ENCODE measurements at places on chromosomes 1 and 21.

- DNase-seq: no peak
Measured at GRCh38 chr1:8382051-8382505, 64.2 kb downstream of the SLC45A1 start.

DNA sequence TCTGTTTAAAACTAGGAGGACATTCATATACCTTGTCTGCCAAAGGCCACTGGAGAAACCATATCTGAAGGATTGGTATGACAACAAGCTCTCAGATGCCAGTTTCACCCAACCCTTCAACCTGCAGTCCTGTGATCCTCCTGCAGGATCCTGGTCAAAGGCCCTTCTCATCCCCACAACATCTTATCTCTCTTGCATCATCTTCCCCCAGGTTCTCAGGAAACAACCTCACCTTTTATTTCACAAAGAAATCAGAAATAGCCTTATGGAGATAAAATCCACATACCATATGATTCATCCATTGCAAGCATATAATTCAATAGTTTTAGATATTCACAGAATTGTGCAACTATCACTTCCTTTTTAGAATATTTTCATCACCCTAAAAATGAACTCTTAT lies 104.0 kb upstream of the DSCAM start:
- no peak for DNase-seq

DNA sequence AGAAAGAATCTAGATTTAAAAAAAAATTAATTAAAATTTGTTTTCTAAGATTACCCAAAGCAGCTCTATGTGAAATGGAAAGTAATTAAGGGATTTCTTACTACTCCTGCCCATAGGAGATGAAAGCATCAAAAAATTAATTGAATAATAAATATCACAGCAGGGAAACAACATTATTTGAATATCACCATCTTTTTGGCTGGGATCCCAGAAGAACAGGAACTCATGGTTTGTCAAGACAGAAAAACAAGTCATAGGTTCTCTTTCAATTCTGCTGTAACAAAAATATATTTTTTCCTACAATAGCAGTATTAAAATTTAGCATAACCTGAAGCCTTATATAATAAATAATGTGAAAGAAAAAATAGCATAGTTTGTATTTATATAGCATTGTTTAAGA lies 1713.4 kb downstream of the NCAM2 start:
- DNase-seq: no peak

DNA sequence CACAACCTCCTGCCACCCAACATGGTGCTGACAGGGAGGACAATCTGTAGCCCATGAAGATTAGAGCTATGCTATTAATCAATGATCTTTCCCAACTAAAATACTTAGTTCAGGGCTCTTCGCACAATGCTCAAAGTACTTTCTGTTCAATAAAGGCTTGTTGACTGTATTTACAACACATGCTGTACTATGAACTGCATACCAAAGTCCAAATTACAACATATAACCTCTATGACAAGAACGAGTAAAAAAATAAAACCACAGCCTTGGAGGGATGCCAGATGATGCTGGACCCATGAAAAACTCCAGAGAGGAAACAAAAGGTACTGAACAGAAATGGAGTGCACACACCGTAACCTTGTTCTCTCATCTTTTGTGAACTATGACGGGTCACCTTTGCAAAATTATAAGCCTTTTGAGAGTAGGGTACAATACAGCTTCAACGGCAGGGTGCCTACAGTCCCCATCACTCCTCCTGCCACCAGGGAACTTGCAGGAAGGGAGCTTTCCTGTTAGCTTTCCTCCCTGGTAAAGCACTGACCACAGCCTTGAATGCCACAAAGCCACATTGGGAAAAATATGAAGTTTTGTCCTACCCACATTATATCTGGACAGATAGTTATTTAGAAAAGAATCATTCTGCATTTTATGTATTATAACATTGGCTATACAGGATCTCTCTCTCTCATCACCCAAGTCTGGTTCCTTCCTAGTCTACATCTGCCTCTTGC lies 175.6 kb downstream of the NRIP1 start:
- DNase-seq: no peak

- no peak for DNase-seq
Measured at GRCh38 chr1:109749221-109749620, 8.4 kb upstream of the GSTM3 start.

DNA sequence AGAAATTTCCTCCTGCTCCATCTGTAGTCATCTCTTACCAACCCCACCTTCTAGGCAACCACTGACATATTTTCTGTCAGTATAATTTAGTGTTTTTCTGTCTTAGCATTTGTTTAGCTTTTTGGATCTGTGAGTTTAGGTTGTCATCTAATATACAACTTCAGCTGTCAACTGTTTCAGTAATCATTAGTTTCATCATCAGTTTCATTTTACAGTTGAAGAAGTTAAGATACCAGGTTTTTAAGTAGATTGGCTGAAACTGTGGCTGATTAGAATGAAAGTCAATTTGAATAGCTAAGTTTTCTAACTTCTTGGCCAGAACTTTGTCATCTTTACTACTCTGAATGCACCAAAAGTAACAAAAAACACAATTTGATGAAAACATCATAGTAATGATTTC lies 1957.3 kb downstream of the NCAM2 start:
- DNase-seq: no peak

DNA sequence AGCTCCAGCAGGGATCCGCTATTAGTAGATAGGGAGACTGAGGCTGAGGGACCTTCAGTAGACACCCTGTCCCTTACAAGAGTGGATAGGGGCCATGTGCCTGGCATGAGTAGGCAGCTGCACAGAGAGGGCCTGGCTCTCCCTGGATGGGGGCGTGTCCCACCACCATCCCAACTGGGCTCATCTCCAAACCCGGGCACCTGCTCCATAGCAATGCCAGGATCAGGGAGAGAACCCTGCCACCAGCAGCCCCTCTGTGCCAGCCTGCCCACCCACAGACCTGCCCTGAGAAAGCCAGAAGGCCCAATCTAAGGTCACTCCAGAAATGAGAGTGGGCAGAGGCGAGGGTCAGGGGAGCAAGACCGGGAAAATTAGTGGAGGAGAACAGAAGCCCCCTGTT lies 121.3 kb downstream of the GRIK3 start:
- DNase-seq: no peak

GRCh38 chr21:32562426-32562825 lies 22.9 kb downstream of the TCP10L start:
- DNase-seq: peak; percentile 49

DNA sequence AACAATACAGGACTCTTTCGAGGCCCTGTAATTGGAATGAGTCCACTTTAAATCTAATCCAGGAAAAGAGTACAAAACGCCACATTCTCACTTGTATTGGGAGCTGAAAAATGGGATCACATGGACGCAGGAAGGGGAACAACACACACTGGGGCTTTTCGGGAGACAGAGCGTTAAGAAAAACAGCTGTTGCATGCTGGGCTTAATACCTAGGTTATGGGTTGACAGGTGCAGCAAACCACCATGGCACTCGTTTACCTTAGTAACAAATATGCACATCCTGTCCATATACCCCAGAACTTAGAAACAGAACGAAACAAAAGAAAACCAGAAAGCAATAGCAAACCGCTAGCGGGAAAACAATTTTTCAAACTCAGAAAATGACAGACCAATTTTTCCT lies 1532.7 kb upstream of the TPTE start:
- no peak for DNase-seq

DNA sequence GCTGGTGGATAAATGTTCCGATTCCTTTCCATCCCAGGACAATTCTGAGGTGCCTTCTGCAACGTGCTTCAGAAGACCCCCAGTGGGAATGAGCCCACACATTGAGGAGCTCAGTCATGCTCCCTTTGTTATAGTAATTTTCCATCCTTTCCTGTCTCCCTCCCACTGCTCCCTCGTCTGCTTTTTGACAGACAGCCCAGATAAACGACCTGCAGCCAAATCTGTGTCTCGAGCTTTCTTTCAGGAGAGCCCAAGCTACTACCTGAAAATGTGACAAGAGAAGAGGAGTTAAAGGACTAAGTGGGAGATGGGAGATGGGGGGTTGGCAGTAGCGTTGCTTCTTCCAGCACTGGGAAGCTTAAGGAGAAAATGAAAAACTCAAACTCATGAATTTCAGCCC lies 65.9 kb upstream of the LRRN2 start:
- DNase-seq: no peak

DNA sequence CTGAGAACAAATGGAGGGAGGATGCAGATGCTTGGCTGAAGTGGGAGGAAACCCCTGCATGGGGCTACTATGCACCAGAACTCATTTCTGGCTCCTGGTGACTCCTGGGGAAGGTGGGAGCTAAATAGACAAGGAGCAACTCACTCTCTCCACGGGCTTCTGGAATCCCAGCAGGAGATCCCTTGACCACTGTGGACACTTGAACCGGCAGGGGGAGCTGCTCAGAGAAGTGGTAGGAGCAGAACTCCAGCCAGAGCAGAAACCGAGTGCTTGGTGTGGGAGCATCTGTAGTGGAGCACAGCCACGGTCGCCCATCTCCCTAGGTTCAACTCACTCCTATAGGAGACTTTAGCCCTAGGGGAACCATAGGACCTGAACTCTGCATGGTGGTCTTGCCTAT lies 205.6 kb upstream of the GJB5 start:
- no peak for DNase-seq

GRCh38 chr1:52190500-52191252 lies 48.8 kb downstream of the ZFYVE9 start:
- no peak for DNase-seq

DNA sequence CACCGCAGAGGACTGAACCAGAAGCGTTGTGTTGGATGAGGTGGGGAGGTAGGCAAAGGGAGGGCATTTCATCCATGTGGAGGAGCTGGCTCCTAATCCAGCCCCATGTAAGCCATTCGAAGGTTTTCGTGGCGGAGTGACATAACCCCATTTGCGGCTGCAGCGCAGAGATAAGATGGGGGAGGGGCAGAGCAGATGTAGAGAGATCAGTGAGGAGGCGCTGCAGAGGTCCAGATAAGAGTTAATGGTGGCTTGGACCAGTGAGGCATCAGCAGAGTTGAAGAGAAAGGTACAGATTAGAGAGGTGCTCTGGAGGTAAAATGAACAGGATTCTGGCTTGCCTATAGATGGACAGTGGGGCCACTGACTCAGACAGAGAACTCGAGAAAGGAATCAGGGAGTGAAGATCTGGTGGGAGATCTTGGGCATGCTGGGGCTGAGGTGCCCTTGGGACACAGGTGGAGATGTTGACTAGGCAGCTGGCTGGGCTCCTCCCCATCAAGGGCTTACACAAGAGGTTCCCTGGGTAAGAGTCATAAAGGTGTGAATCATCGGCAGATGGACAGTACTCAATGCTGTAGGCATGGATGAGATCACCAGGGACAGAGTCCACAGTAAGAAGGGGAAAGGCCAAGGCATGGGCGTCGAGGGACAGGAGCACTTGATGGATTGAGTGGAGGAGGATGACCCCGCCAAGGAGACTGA lies 7.8 kb upstream of the PTPRF start:
- DNase-seq: peak; percentile 77

- DNase-seq: peak; percentile 94
Measured at GRCh38 chr1:8879922-8880676, 1.6 kb upstream of the ENO1 start.

DNA sequence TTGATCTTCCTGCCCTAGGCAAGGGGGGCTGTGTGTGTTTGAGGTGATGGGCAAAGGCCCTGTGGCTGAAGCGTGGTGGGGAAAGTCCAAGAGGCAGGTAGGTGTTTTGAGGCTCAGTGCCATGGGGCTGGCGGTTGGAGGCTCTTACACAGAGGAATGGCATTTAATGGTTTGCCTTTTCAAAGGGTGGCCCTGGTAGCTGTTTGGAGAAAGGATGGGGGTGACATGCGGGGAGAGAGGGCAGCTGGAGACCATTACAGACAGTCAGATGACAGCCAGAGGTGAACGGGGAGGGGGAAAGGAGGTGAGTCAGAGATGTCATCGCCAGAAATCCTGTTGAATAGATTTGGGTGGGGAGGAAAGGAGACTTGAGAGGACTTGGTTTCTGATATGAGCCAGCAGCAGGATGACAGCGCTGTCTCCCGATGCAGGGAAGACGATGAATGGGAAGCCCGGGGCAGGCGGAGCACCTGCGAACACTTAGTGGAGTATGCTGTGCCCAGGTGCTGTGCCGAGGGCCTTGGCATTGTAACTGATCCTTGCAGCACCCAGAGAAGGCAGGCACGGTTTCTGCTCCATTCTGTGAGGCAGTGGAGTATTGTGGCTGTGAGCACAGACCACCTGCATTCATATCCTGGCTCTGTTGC lies 56.3 kb downstream of the MAN1C1 start:
- no peak for DNase-seq

GRCh38 chr1:152189657-152190442 lies 30.8 kb upstream of the RPTN start:
- DNase-seq: peak; percentile 62

DNA sequence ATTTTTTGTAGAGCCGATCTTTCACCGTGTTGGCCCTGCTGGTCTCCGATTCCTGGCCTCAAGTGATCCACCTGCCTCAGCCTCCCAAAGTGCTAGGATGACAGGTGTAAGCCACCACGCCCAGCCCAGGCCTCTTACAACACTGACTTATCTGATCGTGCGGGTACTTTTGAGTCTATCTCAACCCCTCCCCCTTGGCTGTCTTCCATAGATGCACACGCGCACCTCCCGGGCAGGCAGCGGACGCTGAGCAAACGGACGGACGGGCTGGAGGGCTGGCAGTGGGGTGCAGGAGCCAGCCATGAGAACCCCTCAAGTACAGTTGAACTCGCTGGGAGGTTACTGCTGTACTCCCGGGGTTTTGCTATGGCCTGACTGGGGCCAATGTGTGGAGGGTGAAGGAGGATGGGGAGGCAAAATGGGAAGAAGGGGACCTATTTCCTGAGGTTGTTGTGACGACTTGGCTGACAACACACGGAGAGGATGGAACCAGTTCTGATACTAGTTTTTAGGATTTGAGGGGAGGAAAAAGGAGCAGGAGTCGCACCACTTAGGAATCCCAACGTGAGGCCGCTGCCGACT lies 959 bp downstream of the CD58 start:
- no peak for DNase-seq

GRCh38 chr1:224669403-224669802 lies 53.3 kb downstream of the CNIH3 start:
- no peak for DNase-seq

DNA sequence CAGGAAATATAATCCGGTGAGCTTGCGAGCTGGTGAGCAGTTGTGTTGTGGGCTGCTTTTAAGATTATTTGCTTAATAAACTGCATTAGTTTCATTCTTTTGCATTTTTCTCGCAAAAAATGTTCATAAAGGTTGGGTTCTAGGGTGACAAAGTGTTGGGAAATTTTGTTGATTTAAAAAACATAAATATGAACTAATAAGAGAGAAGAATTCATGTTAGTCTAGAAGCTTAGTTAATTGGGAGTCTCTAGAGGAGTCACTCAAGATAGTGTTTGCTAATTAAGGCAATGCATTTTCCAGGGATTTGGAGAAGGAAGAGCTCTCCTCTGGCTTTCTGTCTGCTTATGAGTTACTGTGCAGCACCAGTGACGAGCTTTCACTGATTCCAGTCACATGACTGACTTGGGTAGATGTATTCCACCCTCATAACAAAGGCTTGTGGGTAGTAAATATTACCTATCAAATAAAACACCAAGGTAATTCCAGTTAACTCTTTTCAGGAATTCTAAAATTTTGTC lies 417.0 kb downstream of the PTBP2 start:
- no peak for DNase-seq

DNA sequence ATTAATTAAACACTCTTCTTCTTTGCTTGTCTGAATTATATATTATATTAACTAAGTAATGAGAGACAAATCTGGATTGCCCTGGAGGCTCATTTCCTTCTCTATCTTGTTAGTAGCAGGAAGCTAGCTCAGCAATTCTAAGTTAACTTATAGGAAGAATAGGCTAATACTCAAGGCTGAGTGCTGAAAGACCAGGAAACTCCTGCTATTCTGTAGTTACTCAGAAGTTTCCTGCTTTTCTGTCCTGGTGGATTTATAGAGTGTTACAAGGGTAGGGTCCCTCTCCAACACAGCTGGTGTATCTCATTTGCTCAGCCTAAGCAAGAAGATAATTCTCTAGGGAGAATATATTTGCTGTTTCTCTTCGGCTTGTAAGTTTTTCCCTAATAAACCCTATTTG lies 29.2 kb downstream of the HSPA13 start:
- DNase-seq: no peak
